ENCODE measurements at places on chromosomes 4 and X. TPM values are rescaled to one million over a fixed set of nuclear protein-coding genes. Genes with fewer than 3 reads are reported as not detected.

Gene GRIA3
- not detected for total RNA-seq

- no peak for DNase-seq
Measured at GRCh38 chr4:181677621-181678020, 565.6 kb upstream of the TENM3 start.

DNA sequence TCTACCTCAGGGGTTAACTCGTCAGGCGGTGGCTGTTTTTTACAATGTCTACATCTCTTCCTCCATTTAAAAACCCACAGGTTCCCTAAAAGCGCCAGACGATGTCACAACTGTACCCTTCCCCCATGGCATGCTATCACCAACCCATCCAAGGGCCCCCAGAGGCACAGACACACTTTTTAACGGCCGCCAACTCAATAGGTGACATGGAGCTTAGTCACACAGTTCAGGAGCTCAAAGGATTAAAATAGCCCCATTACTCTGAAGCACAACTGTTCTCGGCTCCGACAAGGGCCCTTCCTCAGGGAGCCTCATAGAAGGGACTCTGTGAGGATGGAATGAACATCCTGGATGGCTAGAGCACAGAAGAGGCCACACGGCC, 12.4 kb downstream of the SH3KBP1 start:
- no peak for DNase-seq

- no peak for DNase-seq
Measured at GRCh38 chr4:183657564-183657963, 1.4 kb downstream of the RWDD4 start.

Gene ENPEP
- 0.61 TPM for total RNA-seq

DNA sequence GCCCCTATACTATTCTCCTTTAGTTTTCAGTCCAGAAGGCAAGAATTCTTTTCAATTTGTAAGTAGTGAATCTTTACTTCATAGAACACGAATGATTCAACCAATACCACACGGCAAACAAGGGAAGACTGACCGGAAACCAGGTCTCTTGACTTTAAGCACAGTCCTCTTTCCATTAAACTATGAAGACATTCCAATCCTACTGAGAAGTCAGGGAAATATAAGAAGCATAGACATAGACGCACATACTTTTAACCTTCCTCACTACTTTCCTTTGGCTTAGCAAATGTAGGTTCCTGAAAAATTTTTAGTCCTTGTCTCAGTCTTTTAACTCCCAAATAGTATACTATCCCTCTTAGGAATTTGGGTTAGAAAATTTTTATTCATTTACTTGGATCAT, 9.1 kb downstream of the CHRDL1 start:
- no peak for DNase-seq

- no peak for DNase-seq
Measured at GRCh38 chrX:47197526-47197925, 3.9 kb downstream of the UBA1 start.

DNA sequence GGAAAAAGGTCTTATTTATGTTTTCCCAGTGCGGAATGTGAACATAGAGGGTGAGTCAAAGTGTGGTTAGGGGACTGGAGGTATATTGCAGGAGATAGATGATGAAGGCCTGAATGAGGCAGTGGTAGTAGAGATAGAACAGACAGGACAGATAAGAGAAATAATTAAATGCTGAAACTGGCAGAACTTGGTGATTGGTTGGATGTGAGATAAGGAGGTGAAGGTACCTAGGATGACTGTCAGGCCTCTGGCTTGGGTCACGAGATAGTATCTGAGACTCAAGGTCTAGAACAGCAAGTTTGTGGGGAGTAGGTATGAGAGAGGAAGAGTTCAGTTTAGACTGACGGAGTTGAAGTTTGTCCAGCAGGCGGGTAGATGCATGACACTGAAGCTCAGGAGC, 3.5 kb downstream of the MND1 start:
- no peak for DNase-seq

DNA sequence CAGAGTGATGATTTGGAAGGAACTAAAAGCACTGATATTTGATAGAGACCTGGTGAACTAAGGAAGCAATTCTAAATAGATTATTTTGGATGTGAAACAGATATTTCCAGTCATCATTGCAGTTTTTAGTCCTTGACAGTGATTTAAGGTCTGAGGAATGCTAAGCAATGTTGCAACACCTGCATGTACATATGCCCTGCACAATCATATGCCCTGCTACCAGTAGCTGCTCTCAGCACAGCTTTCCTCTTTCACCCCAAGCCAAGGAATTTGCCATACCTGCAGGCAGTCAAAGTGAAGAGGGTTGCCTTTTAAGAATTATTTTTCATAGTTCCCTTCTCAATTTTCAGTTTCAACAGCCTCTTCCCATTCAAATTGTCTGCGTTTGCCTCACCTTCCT, 8.7 kb upstream of the FAM47A start:
- DNase-seq, result no peak

GRCh38 chrX:19639056-19639455, 123.7 kb upstream of the MAP3K15 start:
- DNase-seq, result no peak

Gene DUSP21
- total RNA-seq, result not detected

DNA sequence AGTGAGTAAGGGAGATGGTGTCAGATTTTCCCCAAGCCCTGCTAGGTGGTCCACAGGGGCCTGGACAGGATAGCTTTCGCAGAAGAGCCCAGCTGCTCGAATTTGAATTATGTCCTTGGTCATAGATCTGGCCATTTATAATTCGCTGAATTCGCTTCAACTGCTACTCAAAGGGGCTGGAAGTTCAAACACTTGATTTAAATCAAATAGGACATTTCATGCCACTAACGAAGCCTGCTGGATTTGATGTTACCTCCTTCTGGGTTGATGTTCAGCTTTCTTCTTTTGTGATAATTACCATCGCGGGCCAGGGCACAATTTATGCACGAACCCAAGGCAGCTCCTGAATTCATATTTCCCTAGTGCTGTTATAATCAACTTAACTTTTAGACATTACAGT, 67.0 kb downstream of the CLCN4 start:
- no peak for DNase-seq

Gene MSN
- 120 TPM for total RNA-seq

GRCh38 chr4:186932196-186932595, 208.5 kb upstream of the FAT1 start:
- peak; percentile 80 for DNase-seq

Gene CXCL9
- total RNA-seq, result not detected

Gene SPON2
- total RNA-seq, result 1.2 TPM

DNA sequence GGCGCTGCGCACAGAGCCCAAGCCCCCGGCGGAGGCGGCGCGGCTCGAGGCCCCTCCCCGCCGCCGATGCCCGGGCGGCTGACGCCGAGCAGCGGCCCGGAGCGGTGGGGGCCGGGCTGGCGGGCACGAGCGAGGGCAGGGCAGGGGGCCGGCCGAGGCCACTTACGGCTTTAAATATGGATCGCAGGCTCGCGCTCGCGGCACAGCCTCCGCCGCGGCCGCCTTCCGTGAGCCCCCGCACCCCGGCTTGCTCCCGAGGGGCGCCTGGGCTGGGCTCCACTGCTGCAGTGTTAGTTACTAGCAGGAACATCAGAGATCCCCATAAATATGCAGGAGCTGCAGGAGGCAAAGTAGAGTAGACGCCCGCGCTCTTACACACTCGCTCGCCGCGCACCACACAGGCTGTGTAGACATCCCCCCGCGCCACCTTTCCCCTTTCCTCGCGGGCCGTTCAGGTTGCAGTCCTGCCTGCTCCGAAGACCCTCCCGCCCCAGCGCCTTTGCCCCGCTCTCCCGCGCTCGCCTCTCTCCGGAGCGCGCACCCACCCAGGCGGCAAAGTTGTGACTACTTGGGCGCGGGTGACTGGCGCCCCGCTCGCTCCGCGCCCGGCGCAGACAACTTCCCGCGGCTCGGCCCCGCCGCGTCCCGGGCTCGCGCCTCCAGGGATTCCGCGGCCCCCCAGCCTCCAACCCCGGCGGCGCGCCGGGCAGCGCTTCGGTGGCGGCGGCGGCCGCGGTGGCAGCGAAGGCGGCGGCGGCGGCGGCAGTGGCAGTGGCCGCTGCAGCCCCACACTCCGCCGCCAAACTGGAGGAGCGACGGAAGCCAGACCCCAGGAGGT, 152.0 kb upstream of the SLC4A4 start:
- DNase-seq, result peak; percentile 37

DNA sequence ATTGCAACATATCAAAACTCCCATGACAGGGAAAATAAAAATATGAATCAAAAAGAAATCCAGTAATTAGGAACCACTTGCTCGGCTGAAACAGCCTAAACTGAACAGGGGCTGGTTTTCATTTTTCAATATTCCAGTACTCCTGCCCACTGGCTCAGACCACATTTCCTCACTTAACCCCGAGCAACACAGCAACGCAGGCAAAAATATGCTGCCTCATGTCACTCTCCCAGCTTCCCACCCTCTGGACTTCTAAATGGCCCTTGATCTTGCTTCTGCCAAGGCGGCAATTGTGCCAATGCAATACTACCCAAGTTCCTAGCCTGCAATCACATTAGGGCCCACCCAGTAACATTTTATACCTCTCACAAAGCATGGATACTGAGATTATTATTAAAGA, 30.6 kb downstream of the USP46 start:
- DNase-seq, result no peak

DNA sequence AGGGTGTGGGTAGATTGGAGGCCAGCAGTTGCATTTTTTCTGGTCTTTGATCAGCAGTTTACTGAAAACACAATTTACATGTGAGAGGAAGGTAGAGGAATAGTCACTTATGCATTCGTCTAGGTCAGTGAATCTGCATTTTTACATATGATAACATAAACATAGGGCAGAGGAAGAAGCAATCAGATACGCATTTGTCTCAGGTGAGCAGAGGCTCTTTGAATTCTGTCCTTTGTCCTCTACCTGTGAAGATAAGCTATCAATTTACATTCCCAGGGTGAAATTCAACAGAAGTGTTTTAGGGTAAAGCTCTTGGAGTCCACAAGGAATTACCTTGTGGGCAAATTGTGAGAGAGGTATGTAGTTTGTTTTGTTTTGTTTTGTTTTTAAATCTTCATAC, 306.5 kb downstream of the MAGEB5 start:
- no peak for DNase-seq

DNA sequence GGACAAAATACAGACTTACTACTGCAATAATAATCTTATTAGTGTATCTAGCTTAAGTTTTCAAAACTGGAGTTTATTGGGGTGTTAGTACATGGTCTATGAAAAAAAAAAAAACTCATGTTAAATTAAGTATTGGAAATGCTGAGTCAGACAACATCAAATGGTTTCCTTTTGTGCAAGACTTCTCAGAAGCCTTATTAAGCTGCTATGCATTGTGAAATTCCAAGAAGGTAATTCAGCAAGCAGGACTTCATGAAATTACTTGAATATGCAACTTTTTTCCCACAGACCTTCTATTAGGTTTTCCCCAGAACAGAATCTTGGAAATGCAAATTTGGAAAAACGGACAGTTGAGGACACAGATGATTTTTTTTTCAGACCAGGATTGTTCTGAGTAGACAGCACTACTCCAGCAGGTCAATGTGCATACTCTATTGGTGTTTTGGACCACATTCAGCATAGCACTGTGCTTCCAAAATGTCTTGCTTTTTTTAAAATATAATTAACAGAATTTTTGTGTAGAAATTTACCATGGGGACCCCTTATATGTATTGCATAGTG, 568.8 kb upstream of the TENM3 start:
- DNase-seq, result no peak

DNA sequence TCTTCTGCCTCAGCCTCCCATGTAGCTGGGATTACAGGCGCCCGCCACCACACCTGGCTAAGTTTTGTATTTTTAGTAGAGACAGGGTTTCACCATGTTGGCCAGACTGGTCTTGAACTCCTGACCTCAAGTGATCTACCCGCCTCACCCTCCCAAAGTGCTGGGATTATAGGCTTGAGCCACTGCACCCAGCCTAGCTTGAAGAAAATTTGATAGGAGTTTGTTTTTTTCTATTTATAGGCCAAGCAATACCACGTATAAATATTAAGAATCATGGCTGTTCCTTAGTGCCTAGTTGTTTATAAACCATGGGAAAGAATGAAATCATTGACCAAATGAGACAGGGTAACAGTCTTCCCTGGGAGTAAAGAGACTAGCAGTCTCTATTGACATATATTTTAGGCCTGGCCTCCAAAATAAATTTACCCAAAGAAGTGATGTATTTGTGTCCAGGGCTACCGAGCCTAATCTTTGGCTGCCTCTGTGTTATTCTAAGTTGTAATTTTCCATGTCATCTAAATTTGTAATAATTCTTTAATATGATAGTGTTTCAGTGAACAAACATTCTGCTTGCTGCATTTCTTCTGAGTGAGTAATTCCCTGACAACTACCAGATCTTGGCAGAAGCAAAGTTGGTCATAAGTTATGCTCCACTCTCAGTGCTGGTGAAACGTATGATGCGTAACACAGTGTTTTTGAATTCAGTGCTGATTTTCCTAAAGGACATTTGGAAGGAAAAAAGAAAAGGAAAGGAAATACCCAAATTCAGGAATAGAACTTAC, 10.3 kb downstream of the PKD2 start:
- DNase-seq, result no peak

DNA sequence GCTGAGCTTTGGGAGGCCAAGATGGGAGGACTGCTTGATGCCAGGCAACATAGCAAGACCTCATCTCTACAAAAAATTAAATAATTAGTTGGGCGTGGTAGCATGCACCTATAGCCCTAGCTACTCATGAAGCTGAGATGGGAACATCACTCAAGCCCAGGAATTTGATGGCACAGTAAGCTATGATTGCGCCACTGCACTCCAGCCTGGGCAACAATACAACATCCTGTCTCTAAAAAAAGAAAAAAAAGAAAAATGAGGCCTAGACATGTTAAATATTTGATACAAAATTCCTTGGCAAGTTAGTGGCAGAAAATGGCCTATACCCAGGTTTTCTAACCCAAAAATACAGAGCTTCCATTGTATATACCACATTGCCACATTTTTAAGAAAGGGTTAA, 88.1 kb upstream of the MAB21L2 start:
- no peak for DNase-seq

Gene BMX
- total RNA-seq, result not detected

DNA sequence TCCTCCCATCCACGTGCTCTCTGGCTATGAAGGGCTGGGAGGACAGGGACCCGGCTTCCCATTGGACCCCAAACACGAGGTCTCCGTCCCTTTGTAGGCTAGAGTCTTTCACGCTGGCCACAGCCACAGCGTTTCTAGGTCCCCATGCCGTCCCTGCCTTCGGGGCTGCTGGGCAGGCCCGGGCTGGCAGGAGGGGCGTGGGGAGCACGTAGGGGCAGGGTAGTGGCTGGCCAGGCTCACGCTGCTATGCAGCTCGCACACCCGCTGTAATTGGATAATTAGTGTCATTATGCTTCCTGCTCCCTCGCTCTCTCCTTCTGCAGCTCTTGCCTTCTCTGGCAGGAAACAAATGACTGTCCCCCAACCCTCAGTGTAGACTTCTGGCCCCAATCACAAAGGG, 9.8 kb downstream of the ATP2B3 start:
- DNase-seq, result no peak

- DNase-seq, result peak; percentile 50
Measured at GRCh38 chr4:54228056-54228527, 1.0 kb upstream of the PDGFRA start.

GRCh38 chrX:103461156-103461555, 58.1 kb downstream of the RAB40A start:
- no peak for DNase-seq

GRCh38 chr4:109077505-109077904, 225.0 kb downstream of the COL25A1 start:
- no peak for DNase-seq

Gene EDA2R
- total RNA-seq, result 0.53 TPM

Gene BGN
- total RNA-seq, result 14.0 TPM

Measured in HT-29 (cell line).